HuH-7.5 (cell line): ENCODE measurements at places on chromosomes 4 and X.

DNA sequence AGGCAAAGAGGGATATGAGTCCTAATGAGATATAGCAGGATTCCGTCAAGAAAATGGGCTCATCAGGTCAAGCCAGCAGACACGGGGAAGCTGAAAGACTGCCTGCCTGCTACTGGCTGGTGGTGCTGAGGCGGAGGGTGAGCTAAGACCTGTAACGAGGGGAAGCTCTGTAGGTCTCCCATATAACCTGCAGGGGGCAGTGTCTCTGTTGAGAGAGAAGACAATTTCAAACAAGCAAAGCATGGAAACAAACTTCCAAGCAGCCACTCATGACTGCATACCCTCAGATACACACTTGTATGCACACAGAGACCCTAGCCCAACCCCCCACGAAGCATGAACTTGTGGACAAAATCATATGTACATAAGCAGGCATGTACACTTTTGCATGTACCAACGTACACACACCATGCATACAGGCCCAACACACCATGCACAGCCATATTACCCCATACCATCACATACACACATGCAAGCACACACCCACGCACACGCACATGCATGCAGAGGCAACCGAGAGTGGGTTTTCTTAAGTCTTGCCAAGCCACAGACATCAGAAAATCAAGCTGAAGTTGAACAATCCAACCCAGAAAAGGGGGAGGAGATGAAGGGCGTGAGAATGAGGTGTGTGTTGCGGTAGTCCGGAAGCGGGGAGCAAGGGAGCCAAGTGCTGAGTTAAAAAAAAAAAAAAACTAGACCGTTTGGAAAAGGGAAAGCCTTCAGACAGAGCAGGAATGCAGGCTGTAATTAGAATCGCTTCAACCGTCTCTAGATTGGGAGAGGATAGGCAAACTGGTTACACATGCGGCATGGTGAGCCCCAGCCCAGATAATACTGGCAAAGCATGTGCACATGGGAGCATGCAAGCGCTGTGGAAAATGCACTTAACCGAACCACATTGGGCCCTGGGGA lies 71.0 kb downstream of the PJA1 start:
- DNase-seq: peak; percentile 34

- no peak for DNase-seq
These were observed 87.2 kb upstream of the C4orf50 start for GRCh38 chr4:6105311-6105911.

DNA sequence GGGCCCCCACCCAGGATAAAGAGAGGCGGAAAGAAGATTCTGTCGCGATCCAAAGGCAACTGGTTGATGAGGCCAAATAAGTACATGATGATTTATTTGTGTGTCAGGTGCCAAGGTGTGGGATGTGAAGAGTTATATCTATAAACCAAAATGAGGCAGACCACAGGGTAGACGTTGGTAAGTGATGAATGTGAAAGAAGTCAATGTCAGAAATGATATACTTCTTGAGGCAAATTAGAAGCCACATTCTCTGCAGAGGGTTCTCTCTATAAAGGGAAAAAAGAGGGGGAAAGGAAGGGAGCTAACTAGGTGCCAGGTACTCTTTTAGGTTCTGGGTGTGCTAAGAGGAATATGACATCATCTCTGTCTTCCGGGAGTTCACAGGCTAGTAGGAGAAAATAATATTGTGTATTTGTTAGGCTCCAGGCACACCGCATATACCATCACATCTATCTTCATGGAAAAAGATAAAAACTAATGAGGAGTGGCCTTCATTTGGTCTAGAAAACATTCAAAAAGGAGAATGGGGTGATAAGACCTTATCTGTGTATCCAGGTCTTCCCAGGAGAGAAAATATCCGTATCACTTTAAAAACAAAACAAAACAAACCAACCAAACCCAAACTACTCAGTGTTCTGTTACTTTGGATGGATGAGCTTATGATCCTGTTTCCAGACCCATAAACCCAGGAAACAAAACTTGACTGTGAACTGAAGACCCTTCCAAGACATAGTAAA lies 4.8 kb upstream of the SH2D1A start:
- DNase-seq: no peak

DNA sequence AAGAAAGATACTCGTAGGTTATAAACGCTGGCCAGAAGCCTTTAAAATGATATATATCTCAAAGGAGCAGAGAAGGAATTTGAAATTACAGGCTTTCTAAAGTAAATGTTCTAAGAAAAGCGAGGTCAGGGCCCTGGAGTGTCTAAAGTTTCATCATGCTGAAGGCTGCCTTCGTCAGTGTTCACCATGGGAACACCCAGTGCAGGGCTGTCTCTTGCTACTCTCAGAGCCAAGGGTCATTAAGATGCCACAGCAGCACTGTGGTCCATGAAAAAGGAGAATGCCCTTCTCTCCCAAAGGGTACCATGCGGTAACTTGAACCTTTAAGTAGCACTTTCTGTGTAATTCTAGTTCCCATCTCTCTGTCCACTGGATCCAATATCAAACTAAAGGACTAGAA lies 174.5 kb upstream of the NWD2 start:
- DNase-seq: no peak

DNA sequence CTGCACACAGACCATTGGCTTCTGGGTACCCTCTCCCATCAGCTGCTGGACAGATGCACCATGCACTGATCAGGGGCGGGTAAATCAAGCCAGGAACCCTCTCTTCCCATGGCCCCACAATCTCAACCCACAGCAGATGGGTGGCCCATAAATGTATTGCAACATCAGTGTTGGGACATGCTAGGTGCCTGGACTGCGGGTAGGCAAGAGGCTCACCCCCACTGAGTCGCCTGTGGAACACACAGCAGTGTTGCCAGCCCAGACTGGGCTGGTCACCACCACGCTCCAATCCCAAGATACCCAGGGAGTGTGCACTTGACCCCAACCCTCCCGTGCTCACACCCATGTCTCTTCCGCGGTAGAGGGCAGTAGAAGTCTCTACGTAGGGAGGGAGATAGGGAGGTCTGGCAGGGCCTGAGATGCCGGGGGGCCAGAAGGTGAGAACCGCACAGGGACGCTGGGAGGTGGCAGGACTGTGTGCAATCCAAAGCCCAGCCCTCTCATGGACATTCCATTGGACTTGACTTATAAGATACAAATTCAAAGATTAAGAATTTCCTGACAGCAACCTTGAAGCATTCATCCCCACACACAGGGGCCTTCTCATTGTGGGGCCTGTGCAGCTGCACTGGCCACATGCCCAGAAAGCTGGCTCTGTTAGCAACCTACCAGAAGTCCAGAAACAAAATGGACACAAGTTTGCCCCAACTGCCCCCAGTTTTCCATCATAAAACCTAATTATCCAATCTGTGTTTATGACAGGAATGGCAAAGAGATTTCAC lies 183.7 kb downstream of the NSUN7 start:
- DNase-seq: no peak

GRCh38 chr4:147790412-147790811 lies 58.5 kb downstream of the ARHGAP10 start:
- DNase-seq: no peak

GRCh38 chr4:120709991-120710390 lies 212.5 kb downstream of the PRDM5 start:
- DNase-seq: no peak

DNA sequence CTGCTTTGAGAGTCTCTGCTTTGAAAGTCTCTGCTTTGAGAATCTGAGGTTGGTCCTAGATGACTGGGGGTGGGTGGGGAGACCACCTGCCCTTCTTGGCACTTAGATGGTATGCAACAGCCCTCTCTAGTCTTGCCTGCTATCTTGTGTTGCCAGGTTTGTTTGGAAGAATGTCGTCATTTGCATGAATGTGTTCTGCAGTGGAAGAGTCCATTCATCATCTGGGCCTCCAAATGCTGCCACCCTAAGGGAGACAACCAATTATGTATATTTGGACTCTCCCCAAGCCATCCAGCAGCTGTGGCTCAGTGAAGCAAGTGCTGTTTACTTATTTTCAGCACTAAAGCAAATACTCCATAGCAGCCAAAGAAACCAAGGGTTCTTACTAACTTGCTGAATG lies 44.6 kb upstream of the TRPC5OS start:
- DNase-seq: no peak

DNA sequence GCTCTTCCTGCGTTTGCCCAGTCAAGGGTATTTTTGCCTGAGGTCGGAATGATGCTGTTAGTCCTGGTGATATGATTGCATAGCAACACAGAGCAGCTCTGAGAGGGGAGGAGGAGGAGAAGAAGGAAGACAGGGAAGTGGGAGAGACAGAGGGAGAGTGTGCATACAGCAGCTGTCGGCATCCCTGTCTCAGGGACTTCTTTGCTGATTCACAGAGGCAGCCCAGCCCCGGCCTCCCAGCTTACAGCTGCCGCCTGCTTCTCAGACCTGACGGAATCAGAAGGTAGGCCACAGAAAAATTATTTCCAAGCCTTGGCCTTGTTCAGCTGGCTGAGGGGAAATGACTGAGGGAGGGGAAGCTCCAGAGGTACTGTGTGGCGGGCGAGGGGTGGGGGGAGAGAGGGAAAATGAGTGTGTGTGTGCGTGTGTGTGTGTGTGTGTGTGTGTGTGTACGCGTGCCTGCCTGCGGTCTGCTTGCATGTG lies 319 bp downstream of the DRP2 start:
- no peak for DNase-seq

GRCh38 chrX:10554612-10555270 lies 65.6 kb downstream of the MID1 start:
- no peak for DNase-seq

GRCh38 chr4:40812856-40813255 lies 63.1 kb downstream of the NSUN7 start:
- DNase-seq: no peak

GRCh38 chr4:164807611-164808010 lies 53.7 kb downstream of the SMIM31 start:
- no peak for DNase-seq

- DNase-seq: no peak
These were observed 15.1 kb downstream of the TSC22D3 start for GRCh38 chrX:107760304-107761077.

- DNase-seq: no peak
These were observed 167.2 kb downstream of the WDFY3 start for GRCh38 chr4:84799318-84799717.

DNA sequence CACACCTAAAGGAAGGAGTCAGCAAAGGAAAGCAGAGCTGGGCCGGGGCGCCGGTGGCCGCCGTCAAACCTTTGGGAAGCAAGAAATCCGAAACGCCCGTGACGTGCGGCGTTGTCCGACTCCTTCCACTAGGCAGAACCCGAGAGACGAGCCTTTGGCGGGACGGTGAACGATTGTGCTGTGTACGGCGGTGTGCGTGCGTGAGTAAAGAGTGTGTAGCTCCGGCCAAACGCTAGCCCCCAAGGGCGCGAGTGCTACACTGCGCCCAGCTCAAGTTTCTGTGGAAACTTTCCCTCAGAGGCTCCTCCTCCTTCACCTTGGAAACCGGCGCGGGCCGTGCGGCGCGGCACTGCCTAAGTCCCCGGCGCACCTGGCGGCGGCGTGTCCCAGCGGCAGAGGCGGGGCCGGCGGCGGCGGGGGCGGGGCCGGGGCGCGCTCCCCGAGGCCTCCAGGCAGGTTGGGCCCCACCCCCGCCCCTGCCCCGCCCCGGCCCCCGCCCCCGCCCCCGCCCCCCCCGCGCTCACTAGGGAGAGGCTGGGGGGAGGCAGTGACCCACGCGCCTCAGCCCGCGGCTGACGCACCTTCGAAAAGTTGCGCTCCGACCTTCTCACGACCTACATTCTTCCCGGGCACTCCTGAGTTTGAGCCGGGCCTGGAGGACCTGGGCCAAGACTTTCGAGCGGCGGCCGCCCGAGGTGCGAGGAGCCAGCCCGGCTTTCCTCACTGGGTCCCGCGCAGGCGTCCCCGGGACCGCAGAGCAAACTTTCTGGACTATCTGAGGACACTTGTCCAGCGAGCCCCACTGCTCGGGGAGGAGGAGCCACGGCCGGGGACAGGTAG lies at the start of gene FHIP1A:
FHIP1A (plus strand) TSS at position 547 of the 840 bp plus-strand sequence. CDS start 157,084 bp downstream, outside the sequence.
- peak; percentile 71 for DNase-seq

GRCh38 chr4:86496094-86497080 lies 97.7 kb upstream of the PTPN13 start:
- DNase-seq: peak; percentile 11

DNA sequence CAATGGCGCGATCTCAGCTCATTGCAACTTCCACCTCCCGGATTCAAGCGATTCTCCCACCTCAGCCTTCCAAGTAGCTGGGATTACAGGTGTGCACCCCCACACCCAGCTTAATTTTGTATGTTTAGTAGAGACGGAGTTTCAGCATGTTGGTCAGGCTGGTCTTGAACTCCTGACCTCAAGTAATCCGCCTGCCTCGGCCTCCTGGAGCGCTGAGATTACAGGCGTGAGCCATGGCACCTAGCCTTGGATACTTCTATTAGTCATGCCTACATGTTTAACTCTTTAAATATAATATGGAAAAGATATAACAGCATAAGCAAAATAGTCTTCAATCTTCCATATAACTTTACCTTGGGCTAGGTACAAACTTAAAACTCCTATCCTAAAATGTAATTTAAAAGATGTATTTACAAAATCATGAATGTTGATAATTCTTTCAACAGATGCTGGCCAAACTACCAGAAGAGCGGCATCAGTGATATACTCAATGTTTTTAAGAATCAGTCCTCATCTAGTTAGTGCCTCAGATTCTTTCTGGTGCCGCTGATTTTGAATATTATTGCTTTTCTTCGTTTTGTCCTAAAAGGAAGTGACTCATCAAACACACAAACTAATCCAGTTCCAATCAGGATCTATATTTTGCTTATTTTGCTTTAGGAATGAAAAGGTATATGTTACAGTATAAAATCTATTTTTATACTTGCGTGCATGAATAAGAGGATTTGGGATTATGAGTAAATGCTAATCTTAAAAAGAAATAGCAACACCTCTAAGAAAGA lies 23.7 kb downstream of the FAM241A start:
- DNase-seq: no peak

DNA sequence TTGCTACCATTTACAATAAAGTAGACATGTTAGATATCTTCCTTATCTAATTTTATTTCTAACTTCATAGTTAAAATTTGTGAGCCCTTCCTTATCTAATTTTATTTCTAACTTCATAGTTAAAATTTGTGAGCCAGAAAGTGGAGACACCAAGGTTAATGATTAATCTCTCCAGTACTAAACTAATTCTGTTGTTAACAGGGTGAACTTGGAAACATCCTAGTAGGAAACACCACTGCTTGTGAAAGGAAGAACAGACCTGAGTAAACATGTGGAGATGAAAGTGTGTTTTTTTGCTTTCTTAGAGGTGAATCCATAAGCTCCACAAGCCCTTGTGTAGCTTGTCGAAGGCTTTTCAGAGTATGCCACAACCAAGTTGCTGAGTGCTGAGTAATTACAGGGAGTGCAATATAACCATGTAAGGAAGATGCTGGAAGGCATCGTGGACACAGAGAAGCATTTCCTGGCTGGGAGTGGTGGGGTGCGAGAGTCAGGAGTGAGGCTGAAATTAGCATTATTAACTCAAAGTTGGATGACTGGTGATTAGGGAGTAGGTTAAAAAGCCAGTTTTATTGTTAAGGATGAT lies 118.6 kb upstream of the NEIL3 start:
- DNase-seq: no peak
